Activated CD8-positive, alpha-beta memory T cell treated with anti-CD3 and anti-CD28 coated beads for 4 hours (primary cell): ENCODE measurements at places on chromosomes 3 and 15.

DNA sequence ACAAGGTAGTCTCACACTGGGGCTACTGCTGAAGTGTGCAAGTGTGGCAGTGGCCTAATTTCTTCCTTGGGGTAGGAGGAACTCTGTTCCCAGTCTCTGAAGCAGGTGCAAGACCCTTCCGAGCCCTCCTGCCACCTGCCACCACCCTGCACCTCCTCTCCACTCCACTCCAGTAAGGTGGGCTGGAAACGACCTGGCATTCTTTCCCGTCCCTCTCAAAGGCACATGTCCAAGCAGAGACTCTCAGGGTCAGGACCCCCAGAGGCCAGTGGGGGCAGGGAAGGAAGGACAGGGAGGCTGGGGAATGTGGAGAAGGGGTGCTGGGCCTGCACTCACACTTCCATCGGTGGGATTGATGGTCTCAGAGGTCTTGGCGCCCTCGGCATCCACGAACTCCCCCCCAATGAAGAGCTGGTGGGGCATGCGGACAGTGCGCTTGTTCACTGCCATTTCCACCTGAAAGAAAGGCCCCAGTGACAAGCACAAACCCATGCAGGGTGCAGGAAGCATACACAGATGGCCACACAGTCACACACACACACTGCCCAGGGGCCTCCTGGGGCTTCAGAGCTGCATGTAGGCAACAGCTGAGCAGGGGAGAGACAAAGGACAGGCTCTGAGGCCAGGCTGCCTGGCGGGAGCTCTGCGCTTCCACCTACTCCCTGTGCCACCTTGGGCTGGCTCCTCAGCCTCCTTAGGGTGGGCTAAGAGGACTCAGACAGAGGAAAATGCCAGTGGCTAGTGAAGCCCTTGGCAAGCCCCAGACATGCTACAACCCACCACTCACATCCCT, 43.8 kb downstream of the ALDH1L1 start:
- no peak for DNase-seq

- no peak for DNase-seq
Measured at GRCh38 chr3:51400166-51400565, 9.1 kb downstream of the RBM15B start.

DNA sequence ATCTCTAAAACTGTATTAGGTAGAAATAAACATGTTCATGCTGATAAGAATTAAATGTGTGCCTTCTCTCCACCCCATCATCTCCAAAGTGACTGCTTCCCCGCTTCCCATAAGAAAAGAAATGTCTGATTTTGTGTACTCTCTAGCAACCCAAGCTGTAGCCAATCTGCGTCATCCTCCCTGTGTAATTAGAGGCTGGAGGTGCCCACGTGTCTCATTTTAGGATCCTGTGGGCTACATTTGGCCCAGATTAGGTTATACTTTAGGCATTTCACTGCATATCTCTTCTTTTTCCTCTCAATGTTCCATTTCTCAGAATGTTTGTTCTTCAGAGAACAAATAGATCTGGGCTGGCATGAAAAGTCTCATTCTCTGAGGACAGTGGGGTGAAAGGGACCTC, 19.3 kb upstream of the ZNF148 start:
- DNase-seq, result no peak

GRCh38 chr3:73502609-73503583, 121.8 kb downstream of the PDZRN3 start:
- DNase-seq, result peak; percentile 8

DNA sequence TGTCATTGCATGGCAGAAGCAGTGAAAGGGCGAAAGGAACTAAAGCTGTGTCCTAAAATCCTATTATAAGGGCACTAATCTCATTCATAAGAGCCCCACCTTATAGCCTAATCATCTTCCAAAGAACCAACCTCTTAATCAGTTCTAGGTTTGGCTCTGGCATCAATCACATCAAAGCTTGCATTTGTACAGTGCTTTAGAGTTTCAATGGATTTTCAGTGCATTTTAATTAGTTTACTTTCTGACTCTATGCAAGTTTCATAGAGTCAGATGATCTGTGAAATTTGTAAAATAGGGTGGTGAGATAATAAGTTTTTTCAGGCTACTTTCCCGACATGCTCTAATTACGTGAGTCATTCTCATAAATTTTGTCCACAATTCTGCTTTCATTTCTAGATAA, 341.1 kb downstream of the DIPK2A start:
- DNase-seq, result no peak

GRCh38 chr15:28125673-28126651, 26.8 kb upstream of the OCA2 start:
- DNase-seq, result no peak

- DNase-seq, result no peak
Measured at GRCh38 chr15:88637436-88637835, 1.4 kb upstream of the ISG20 start.

DNA sequence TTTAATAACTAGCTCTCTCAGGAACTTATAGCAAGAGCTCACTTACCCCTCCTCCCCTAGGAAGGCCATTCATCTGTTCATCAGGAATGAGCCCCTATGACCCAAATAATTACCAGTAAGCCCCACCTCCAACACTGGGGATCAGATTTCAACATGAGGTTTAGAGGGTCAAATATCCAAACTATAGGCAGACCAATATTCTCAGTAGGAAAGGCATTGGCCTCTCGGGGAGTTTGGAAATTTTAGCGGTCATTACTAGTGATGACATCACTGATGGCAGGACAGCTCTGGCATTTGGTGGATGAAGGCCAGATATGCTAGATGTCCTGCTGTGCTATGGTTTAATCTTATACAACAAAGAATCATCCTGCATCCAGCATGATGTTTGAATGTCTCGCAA, 15.2 kb upstream of the CD47 start:
- no peak for DNase-seq

DNA sequence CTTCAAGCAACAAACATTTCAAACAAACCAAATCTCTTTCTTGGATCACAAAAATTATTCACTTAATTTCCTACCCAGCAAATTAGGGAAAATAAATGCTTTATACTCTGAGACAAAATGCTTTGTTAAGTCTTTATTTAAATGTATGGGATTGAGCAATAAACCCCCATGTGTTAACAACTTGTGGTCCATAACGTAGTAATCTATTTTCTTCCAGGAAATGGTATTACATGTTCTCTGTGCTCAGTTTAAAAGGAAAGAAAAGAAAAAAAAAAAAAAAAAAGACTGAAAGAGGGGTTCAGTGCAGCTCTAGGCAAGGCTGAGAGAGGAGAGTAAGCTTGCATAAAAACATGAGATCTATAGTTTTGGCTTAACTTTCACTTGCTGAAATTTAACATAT, 102.3 kb downstream of the PIK3CB start:
- DNase-seq, result no peak

- DNase-seq, result no peak
Measured at GRCh38 chr3:9208605-9209152, 40.8 kb downstream of the SRGAP3 start.

DNA sequence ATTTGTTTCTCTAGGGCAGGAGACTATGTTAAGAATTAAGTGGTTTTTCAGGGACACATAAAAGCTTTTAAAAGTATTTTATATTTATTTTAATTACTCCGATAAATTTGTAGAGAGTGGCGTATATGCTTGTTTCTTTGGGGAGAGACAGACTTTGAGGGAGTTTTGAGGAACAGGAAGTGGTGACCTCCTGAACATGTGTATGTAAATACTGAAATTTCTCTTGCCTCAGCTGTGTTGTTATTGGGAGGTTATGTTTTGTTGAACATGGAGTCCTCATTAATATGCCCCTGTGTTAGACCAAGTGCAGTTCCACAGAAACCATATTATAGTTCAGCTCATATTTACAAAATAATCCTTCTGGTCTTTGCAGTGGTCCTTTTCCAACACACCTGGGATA, 41.8 kb upstream of the UTS2B start:
- DNase-seq, result no peak

DNA sequence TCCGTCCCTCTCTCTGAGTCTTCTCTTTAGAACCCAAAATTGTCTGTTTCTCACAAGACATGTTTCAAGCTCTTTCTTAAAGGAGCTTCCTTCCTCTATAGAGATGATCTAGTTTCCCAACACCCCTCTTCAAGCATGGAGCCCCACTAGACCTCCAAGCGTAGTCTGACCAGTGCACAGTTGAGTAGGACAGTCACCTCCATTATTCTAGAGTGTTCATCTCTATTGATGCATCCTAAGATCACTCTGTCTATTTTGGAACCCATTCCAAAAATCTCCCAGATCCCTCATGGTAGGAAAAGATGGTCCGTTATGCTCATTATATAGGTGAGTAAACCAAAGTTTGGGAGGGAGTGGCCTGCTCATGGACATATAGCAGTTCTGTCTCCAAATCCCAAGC, 4.1 kb upstream of the CAV3 start:
- no peak for DNase-seq

DNA sequence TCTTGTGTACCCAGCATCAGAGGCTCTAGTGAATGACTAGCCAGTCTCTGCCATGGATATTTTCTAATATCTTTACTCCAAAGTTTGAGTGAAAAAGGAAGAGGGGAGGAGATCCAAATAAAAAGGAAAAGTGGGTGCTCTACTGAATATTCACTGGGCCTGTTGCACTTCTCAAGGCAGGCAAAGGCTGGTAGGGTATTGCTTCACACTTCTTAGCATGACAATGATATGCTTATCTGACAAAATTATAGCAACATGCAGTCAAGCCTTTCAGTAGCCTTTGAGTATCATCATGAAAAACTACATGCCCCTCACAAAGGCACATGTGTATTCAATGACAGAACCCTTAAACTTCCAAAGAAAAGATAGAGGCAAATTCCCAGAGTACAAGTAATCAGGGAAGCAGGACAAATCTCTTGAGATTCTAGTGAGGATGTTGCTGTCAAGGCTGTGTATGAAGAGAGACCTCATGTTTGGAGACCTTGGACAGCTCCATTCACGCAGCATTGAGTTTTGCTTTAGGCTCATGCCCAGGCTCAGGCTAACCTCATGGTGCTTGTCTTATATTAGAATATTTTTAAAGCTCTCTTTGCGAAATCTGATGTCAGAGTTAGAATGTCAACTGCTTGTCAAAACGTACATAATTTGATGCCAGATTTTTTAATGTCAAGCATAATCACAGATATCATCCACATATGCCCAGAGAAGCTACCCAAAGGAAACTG, 506.9 kb downstream of the OCA2 start:
- no peak for DNase-seq

DNA sequence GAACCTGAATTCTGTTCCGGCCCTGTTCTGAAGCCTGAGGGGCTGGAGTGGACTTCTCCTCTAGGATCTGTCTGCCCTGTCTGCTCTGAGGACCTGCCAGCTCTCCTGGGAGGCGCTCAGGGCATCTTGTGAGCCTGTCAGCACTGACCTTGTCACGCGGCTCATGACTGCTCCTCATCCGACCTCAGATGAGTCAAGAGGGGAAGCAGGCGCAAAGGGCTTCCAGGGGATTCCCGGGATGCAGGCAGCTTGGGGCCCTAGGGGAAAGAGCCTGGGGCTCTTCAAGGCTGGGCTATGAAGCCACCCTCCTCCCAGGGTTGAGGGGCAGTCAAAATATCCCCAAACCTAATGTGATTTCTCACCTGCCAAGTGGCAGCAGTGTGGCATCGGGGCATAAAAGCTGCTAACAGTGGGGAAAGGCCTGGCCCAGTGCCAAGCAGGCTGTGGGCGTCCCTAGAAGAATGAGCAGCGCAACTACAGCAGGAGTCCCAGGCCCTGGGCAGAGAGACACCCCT, 27.6 kb upstream of the ANKDD1A start:
- peak; percentile 67 for DNase-seq

GRCh38 chr3:138213398-138214085, 26.4 kb downstream of the ARMC8 start:
- DNase-seq, result no peak

GRCh38 chr15:94744080-94744793, 512.9 kb downstream of the MCTP2 start:
- no peak for DNase-seq

GRCh38 chr15:48596415-48596814, 49.1 kb downstream of the FBN1 start:
- no peak for DNase-seq

DNA sequence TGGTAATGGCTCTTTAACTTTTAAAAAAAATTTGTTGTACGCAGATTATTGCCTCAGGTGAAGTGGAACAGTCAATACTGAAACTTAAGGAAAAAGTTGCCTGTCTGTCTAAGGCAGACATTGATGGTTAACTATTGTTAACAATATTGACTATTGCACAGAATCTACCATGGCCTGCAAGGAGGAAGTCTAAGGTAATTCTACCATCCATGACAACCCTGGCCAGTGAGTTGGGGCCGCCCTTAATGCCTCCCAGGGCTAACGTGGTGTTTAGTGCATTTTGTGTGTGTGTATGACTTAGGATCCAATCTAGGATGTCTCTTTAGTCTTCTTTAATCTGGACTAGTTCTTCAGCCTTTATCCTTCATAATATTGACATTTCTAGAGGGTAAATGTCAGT, 2.1 kb upstream of the CPB1 start:
- DNase-seq, result no peak

DNA sequence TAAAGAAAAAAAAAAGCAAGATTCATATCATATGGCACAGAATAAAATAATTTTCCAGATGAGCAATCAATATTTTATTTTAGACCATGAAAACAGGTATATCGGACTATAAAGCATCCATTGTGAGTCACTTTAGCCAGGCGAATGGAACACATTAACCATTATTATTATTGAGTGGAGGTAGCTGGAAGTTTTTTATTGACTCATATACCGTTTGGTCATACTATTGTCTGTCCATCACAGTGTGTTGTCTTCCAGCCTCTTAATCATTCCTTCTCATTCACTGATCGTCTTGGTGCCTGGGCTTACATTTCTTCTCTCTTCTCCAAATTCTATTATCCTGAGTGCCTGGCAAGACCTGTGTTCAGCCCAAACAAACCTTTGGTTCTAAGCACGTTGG, 634.8 kb downstream of the MECOM start:
- no peak for DNase-seq

DNA sequence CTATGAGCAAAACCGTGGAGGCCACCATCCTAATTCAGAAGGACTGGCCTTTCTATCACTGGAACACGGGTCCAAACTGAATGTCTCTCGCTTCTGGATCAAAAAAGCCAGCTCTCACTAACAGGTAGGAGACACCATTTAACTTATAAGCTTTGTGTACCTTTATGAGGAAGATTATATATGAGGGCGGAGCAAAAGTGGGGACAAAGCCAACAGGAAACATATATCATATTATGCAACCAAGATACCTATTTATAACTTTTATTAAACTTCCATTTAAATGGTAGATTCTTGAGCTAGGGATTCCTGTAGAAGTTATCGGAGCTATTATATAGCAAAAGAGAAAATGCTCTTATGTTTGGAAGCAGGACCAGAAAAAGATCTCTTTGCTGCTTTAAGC, 78.4 kb downstream of the IGF2BP2 start:
- DNase-seq, result no peak

DNA sequence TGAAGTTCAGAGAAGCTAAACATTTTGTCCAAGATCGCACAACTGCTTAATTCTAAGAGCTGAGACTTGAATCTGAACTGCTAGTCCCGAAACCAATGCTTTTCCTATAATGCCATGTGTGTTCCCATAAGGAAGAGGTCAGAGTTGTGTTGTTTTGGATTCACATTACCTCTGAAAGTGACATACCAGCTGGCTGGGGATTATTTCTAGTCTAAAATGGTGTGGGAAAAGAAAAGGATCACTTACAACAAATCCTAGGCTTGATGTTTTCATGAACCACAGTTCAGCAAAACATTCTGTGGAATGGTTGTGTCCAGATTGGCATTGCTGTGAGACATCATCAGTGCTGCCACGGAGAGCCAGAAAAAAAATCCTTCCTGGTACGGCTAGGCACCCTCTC, 35.0 kb upstream of the LRRC3B start:
- DNase-seq, result no peak
